ENCODE measurements at places on chromosomes 16 and 17.

DNA sequence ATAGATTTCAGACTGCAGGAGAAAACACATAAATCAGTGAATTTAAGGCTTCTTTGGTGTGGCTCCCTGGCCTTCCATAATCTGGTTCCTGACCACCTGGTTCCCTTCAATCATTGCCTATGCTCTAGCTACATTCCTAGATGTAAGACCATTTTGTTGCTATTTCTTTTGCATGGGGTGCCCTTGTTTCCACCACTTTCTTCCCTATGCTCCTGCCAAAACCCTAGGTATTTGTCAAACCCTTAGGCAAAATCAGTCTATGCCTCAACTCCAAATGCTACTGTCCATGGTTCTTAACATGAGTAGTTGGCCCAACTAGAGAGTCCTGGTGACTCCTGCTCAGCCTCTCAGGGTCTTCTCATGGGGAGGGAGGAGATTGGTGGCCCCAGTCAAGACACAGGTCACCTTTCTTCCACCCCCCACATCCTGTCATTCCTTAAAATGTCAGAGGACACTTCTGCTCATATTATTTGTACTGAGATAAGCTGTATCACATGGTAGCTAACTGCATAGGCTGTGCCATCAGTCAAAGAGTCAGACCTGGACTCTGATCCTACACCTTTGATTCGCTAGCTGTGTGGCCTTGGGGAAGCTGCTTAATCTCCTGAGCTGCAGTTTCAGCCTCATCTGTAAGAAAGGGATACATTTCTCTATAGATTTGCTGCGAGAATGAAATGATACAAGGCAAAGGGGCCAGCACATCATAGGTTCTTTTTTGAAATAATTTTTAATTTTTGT is 15.0 kb downstream of the ACSM5 start:
- no peak for DNase-seq

GRCh38 chr17:14460516-14461226 is 159.8 kb downstream of the HS3ST3B1 start:
- no peak for DNase-seq

GRCh38 chr16:81469710-81470535 is 25.3 kb downstream of the CMIP start:
- DNase-seq = no peak

GRCh38 chr17:78958641-78959127 is 21.0 kb downstream of the LGALS3BP start:
- DNase-seq = no peak

- DNase-seq = no peak
These were observed 152.0 kb downstream of the HS3ST3B1 start for GRCh38 chr17:14452856-14453255.

DNA sequence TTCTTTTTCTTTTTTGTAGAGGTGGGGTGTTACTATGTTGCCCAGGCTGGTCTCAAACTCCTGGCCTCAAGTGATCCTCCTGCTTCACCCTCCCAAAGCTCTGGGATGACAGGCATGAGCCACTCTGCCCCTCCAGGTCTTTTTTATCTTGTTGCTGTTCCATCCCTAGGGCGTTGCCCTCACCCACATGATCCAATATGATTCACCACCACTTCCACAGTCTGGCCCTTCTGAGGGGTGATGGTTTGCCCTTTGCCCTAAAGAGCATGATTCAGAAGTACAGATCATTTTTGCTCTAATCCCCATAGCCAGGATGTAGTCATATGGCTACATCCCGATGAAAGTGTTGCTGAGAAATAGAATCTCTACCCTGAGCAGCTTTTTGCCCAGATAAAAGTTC is 18.8 kb downstream of the STX4 start:
- DNase-seq = no peak
